Aortic smooth muscle cell (primary cell): ENCODE measurements at places on chromosomes 16 and 17. TPM values are rescaled to one million over a fixed set of nuclear protein-coding genes. Genes with fewer than 3 reads are reported as not detected.

Gene TAC4
- total RNA-seq = not detected in 2 replicates

Gene KRT9
- total RNA-seq = not detected in 2 replicates

Gene DERL2
- 26.3 and 31.1 TPM in 2 replicates for total RNA-seq

Gene GRAPL
- 0.25 and 0.53 TPM in 2 replicates for total RNA-seq

Gene ALDH3A1
- total RNA-seq = 1.1 and 2.7 TPM in 2 replicates

Gene CTRB1
- total RNA-seq = not detected in 2 replicates

Gene ABCC3
- 5.4 and 7.4 TPM in 2 replicates for total RNA-seq

Gene CA5A
- total RNA-seq = not detected in 2 replicates

Gene ZNRF1
- total RNA-seq = 7.1 and 8.8 TPM in 2 replicates

Gene ENDOV
- 18.6 and 22.8 TPM in 2 replicates for total RNA-seq

Gene TBX6
- total RNA-seq = 0.12 and 0.13 TPM in 2 replicates

Gene STRADA
- total RNA-seq = 19.5 and 21.1 TPM in 2 replicates

Gene TMEM208
- 39.9 and 45.7 TPM in 2 replicates for total RNA-seq

Gene PLCG2
- 0.12 and 0.40 TPM in 2 replicates for total RNA-seq

Gene KRT32
- not detected in 2 replicates for total RNA-seq

Gene CLEC3A
- total RNA-seq = not detected in 2 replicates

Gene STH
- not detected in 2 replicates for total RNA-seq

Gene KRTAP17-1
- not detected in 2 replicates for total RNA-seq

Gene C1QTNF8
- total RNA-seq = 0.06 and 0.13 TPM in 2 replicates

Gene GRIN2A
- total RNA-seq = under 0.01 and 0.06 TPM in 2 replicates

Gene COX6A2
- not detected in 2 replicates for total RNA-seq

Gene NTN1
- 1.6 and 2.9 TPM in 2 replicates for total RNA-seq

Gene SLC6A2
- not detected in 2 replicates for total RNA-seq

Gene DNAAF8
- total RNA-seq = 1.1 and 1.3 TPM in 2 replicates

Gene CUEDC1
- total RNA-seq = 11.9 and 14.4 TPM in 2 replicates

Gene GOSR1
- 24.4 and 31.6 TPM in 2 replicates for total RNA-seq

Gene SBK1
- total RNA-seq = not detected in 2 replicates

Gene ADAMTS18
- 0.19 and 1.5 TPM in 2 replicates for total RNA-seq

Gene KRT33A
- not detected in 2 replicates for total RNA-seq

Gene ZNF469
- 0.92 and 1.2 TPM in 2 replicates for total RNA-seq

Gene DOC2A
- total RNA-seq = 0.26 and 0.31 TPM in 2 replicates

Gene NOG
- 0.13 TPM in 1 of 2 replicates, not detected in the other for total RNA-seq

Gene ADCY9
- total RNA-seq = 19.9 and 32.8 TPM in 2 replicates

Gene SRL
- under 0.01 TPM in 1 of 2 replicates, not detected in the other for total RNA-seq

Gene SOX15
- 0.19 and 0.26 TPM in 2 replicates for total RNA-seq

Gene FAM117A
- 2.0 and 3.6 TPM in 2 replicates for total RNA-seq

Gene DPEP2
- total RNA-seq = not detected in 2 replicates

Gene TMEM238L
- not detected in 2 replicates for total RNA-seq

Gene UNC13D
- 1.5 TPM in 2 replicates for total RNA-seq

Gene HBA2
- not detected in 2 replicates for total RNA-seq

Gene TAT
- total RNA-seq = not detected in 2 replicates

Gene TSNAXIP1
- 0.99 and 1.1 TPM in 2 replicates for total RNA-seq

Gene NXN
- total RNA-seq = 2.0 and 5.7 TPM in 2 replicates

Gene INCA1
- total RNA-seq = 0.13 and 0.25 TPM in 2 replicates

Gene PIK3R6
- not detected in 2 replicates for total RNA-seq
